Umbilical cord (tissue), 2 donors: ENCODE measurements at places on chromosomes 16 and 17. TPM values are rescaled to one million over a fixed set of nuclear protein-coding genes. Genes with fewer than 3 reads are reported as not detected.

ITGA2B gene
- total RNA-seq = 4.3 TPM

ABCC6 gene
- 0.96 TPM for total RNA-seq

MT1E gene
- 47.4 TPM for total RNA-seq

ZNF19 gene
- 19.3 TPM for total RNA-seq

USP6 gene
- total RNA-seq = 1.9 TPM

CDH11 gene
- total RNA-seq = 419 TPM

DBF4B gene
- 5.1 TPM for total RNA-seq

SHBG gene
- total RNA-seq = 3.9 TPM

CDH16 gene
- total RNA-seq = not detected

PPP1R1B gene
- 6.5 TPM for total RNA-seq

KNOP1 gene
- total RNA-seq = 39.7 TPM

SPAG5 gene
- total RNA-seq = 18.8 TPM

ALDH3A1 gene
- not detected for total RNA-seq

ERBB2 gene
- 36.8 TPM for total RNA-seq

TPSD1 gene
- not detected for total RNA-seq

TBC1D3I gene
- 5.8 TPM for total RNA-seq

CACNG4 gene
- 1.2 TPM for total RNA-seq

SNX11 gene
- 17.1 TPM for total RNA-seq

CD68 gene
- total RNA-seq = 8.4 TPM

STH gene
- not detected for total RNA-seq

KIF2B gene
- 1.2 TPM for total RNA-seq

DHX38 gene
- 63.6 TPM for total RNA-seq

DOC2B gene
- total RNA-seq = 2.2 TPM

RPS2 gene
- total RNA-seq = 1,669 TPM

OR1F1 gene
- 0.96 TPM for total RNA-seq

KRT12 gene
- 4.6 TPM for total RNA-seq
